ENCODE measurements at places on chromosomes 2 and 18.

DNA sequence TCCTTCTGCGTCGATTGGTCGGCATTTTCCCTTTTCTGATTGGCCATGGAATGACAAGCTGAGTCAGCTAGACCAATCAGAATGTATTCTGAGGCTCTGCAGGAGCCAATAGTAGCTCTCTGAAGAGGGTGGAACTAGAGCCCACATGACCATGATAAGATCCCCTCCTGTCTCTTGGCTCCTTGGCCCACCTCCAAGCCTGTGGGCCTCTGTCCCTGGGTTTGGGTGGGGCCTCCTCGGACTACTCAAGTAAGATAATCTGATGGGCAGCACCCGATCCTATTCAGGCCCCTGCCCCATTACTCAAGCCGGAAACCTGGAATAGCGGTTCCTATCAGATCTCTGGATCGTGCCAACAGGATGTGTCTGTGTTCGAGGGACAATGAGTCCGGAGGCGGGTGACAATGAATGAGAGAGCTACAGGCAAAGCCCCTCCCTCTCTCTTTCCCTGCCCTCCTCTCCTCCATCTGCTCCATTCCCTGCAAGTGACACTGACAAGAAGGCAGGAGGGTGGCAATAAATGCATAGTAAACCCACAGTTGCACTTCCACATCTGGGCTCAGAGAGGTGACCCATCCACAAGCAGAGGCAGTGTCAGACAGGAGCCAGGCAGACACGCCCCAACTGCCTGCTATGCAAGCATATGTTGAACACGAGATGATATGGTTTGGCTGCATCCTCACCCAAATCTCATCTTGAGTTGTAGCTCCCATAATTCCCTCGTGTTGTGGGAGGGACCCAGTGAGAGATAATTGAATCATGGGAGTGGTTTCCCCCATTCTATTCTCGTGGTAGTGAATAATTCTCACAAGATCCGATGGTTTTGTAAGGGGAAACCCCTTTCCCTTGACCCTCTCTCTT is 114.7 kb downstream of the TNS1 start:
- ATAC-seq, result no peak

DNA sequence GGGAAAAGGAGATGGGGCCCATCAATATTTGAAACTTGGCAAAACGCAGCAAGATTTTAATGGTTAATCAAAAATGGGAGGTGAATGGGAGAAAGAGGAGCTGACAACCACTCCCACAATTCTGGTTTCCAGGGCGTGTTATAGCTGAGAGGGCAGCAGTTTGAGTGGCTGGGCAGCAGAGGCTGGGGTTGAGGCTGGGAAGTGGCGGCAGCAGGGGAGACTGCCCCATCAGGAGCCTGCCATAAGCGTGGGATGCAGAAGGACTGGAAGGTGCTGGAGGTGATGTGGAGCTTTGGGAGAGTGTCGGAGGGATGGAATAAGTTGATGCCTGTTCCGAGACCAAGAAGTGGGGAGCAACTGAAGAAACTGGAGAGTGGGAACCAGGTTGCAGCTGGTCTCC is 48.9 kb upstream of the SH3RF3 start:
- no peak for ATAC-seq

- no peak for ATAC-seq
Measured at GRCh38 chr18:46485675-46486194, 171.3 kb downstream of the LOXHD1 start.

DNA sequence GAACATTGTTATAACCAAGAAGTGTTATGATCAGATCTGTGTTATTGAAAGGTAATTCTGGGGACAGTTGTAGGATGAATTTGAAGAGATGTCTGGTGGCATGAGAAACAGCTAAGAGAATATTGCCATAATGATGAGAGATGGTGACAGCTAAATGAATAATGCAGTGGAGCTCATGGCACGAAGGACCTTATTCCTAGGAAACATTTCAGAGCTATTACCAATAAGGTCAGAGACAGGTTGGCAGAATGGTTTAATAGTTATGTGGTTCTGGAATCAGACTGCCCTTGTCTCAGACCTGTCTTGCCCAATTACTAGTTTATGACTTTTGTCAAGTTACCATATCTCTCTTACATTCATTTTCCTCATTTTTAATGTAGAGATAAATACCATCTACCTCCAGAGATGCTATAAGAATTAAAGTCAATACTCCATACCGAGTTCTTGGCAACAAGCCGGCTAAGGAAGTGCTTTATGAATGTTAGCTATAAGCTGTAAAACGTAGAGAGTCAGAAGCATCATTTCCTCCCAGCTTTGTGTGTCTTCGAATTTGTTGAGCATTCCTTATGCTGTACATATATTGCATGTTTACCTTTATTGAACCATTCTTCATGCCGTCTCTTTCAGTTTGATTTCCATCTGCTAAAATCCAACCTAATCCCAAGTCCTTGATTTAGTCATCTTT is 73.6 kb upstream of the COL5A2 start:
- no peak for ATAC-seq

GRCh38 chr18:9022397-9023155 is 79.9 kb upstream of the NDUFV2 start:
- ATAC-seq, result no peak

DNA sequence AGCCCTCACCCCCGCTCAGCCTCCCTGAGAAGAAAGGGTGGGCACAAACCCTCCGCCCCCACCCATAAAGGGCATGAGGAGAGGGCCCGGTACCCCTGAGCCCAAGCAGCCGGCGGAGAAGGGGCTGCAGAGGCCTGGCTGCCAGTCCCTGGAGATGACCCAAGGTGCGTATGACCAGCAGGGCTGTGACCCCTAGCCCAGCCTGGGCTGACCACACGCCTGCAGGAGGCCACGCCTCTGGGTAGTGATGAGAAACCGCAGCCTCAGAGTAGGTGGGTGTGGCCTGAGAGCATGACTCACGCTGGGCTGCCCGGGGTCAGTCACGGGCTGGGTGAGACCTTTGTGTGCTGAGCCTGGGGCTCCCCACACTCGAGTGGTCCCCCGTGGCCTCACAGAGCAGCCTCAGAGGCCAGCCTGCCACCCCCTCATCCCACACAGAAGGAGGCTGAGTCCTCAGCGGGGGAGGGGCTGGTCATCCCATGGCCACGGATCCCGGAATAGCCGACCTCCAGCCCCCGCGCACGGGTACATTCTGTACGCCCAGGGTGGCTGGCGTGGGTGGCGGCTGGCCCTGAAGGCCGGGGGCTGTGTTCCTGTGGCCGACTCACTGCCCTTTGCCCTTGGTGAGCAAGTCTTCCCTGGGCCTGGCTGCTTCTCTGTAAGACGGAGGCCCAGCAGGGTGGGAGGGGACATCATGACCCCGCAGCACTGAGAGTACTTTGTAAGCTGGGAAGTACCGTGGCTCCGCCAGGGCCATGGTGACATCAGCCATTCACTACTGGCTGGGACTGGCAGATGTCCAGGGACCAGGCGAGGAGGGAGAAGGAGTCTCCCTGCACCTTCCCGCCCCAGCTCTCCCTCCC is 110.8 kb upstream of the OTOS start:
- peak; percentile 72 for ATAC-seq

DNA sequence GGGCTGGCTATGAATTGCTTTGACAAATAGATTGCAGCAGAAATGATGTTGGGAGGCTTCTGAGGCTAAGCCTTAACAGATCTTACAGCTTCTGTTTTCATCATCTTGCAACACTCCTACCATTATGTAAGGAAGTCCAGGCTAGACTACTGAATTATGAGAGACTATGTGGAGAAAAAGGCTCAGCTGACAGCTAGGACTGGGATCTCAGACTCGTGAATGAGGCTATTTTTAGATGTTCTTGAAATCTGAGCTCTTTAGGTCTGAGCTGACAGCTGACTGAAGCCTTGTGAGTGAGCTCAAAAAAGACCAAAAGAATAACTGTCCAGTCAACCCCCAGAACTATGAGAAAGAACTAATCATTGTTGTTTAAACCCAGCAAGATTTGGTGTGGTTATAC is 70.3 kb downstream of the VWC2L start:
- ATAC-seq, result no peak

DNA sequence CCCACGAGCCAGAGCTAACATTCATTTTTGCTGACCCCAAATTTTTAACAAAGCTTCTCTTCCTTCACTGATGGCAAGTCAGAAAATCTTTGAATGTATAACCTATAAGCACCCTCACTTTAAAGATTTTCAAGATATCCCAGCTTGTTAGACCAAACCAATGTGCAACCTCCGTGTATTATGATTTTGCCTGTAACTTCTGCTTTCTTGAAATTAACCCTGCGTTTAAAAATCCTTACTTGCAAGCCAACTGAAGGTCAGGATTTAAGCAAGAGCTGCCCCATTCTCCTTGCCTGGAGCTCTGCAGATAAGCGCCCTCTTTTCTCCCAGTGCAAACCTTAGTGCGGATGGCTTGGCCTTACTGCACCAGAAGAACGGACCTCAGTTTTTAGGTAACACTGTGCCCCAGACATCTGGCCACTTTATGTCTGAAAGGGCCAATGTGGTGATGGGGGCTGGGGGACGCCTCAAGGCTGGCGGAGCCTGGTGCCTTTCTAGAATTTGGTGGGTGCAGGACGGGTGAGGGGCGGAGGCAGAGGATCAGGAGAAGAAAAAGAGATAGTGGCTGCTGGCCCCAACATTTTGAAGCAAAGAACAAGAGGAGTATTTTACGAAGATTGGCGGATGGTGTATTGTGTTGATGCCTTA is 805 bp upstream of the TNFRSF11A start:
- ATAC-seq, result no peak

DNA sequence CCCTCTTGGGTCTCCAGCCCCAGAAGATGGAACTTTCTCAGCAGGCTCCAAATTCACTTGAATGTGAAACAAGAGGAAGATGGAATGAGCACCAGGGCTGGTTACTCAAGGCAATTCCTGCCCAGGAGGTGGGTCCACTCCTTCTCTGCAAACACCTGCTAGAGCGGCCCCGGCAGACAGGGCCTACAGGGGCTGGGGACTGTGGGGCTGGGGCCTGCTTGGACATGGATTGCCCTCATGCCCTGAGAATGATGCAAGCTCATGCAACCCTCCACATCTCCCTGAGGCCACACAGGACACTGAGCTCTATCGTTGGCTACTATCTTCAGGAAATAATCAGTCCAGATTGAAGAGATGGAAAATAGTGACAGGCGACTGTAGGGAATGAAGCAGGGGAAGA is 39.1 kb downstream of the TFCP2L1 start:
- ATAC-seq, result no peak

GRCh38 chr2:19545507-19545906 is 187.1 kb upstream of the OSR1 start:
- no peak for ATAC-seq

DNA sequence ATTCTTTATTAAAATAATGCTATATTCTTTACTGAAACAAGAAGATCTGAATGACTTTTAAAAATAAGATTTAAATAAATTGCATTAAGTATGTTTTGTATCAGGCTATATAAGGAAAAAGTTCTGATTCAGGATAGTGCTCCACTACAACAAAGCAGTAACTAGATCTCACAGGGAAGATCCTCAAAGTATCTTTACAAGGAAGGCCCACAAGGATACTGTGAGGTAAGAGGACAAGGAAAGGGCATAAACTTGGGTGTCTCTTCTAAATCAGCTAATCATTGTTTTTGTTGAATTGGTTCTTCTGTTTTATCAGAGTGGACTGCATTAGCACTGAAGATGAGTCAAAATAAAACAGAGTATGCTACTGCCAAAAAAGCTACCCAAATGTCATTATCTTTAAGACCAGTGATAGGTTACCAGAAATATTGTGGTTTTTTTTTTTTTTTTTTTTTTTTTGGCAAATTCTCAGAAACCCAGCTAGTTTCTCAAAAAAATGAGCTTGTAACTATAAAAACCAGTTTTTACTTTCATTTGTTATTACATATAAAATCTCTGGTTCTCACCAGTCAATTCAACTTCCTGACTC is 160.9 kb downstream of the BAZ2B start:
- peak; percentile 47 for ATAC-seq

DNA sequence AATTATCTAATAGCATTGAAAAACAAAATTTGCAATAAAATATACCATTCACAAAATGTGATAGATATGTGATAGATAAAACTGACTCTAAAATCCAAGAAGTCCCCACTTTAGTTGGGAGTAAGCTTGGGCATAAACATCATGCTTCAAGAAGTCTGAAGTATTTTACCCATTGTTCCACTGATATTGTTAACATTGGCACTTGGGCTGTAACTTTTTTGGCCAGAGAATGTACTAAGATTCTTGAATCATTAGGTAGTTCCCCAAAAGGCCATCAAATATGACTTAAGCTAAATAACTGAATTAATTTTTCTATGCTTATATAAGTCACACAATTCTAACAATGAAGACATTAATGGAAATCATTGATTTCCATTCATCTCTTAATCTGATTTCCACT is 413.6 kb downstream of the CDH2 start:
- ATAC-seq, result no peak

- no peak for ATAC-seq
Measured at GRCh38 chr2:191006997-191007783, 6.8 kb downstream of the STAT1 start.

DNA sequence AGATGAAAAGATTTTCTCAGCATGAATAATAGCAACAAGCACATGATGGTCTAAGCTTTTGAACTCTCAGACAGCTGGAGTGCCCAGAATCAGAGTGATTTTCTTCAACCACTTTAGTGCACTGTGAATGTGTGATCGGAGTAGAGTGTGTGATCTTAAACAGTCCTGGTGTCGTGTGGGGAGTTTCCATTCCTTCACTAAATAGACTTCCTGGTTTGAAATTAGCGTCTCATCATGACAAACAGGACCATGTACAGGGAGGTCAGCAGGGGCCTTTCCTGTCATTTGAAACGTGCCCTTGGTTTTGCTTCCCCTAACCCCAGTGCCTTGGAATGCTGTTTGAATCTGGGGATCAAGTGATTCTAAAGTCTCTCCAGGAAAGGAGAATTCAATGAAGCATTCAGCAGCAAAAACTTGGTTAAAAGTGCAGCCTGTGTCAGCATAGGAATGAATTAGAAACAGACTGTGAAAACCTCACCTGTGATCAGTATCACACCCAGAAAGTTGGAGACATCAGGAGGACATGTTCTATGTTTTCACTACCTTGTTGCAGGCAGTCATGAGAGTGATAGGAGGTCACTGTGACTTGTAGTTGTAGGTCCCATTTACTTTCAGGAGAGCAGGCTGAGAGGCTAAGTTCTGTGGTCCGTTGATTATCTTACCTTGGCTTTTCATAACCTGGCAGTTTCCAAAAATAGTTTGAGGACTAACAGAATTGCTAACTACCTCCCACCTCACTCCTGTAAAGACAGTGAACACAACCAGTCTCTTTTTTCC is 400.3 kb downstream of the MTX2 start:
- no peak for ATAC-seq

DNA sequence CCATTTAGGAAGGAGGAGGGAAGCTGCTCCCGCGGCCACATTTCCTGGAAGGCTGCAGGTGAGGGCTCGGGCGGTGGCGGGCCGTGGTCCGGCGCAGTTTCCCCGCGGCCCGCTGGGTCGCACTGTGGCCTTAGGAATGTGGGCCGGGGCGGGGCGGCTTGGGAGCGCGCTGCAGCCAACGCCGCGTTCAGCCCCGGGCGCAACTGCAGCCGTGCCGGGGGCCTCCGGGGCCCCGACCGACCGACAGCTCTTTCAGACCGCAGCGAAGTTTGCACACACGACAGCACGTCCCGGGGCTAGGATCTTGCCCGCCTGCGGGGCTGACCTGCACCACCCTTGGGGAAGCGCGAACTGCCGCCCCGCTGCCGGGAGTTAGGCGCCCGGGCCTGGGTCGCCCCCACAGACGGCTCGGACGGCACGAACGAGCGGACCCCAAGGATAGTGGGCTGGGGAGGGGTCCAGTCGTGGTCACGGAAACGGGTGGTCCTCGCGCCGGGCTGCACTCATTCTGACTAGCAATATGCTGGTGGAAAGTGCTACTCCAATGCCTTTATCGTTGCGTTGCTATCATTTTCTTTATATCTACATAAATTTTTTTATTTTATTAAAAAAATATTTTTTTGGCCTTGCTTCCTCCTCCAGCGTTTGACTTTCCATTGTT is 69.9 kb upstream of the DLX2 start:
- peak; percentile 97 for ATAC-seq

GRCh38 chr2:147488472-147488871 is 356.4 kb upstream of the ACVR2A start:
- no peak for ATAC-seq
